ENCODE measurements at places on chromosomes 1 and 21.

DNA sequence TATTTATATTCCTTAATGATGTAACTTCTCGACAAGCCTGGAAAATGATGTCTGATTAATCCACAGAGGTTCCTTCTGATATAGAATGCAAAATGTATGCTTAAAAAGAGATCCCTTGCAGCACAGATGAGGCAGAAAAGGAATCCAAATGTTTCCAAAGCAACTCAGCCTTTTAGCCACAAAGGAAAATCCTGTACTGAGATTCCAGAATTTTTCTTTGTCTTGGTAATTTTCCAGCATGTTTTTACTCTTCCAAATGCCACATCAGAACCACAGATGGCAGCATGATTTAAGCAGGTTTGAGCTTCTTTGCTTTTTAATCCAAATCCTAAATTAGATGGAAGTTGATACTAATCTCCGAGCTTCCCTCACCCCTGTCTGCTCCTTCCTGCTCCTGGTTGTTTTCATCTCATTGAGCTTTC, 176.4 kb upstream of the PALMD start:
- DNase-seq: no peak

GRCh38 chr21:35099310-35099709, 50.2 kb upstream of the RUNX1 start:
- no peak for DNase-seq

GRCh38 chr1:41840592-41841246, 78.0 kb downstream of the HIVEP3 start:
- no peak for DNase-seq

DNA sequence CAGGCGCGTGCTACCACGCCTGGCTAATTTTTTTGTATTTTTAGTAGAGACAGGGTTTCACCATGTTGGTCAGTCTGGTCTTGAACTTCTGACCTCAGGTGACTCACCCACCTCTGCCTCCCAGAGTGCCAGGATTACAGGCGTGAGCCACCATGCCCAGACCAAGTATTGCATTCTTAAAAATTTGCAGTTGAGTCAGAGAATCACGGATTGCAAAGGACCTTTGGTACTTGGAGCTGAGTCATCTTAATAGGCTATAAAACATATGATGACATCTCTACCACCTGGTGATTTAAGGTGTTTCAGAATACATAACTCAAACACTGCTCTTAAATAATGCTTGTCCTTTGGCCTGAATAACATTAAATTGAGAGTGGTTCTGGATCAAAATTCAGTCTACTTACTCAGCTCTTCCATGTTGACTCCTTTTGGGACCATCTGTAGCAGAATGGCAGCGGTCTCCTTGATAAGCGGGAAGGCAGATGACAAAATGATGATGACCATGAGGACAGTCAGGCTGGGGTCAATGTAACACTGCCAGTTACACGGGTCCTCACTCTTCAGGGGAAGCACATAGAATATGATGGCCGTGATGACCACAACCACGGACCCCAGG, 10.4 kb downstream of the SLC30A10 start:
- peak; percentile 90 for DNase-seq

DNA sequence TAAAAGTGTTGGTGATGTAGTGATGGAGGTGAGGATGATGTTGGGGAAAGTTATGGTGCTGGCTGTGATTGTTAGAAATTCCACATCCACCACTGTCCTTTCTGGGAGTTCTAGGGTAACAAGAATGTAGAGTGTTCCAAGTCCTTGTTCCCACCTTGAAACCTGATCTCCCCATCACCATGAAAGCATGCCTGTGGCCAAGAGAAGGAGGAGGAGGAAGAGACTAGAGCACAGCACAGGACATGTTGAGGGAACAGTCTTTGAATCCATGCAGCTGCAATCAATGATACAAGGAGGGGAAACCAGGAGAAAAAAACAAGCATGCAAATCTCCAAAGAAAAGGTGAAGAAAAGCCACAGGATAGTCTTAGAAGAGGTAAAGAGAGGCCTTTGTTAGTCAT, 45.9 kb upstream of the ARTN start:
- no peak for DNase-seq

DNA sequence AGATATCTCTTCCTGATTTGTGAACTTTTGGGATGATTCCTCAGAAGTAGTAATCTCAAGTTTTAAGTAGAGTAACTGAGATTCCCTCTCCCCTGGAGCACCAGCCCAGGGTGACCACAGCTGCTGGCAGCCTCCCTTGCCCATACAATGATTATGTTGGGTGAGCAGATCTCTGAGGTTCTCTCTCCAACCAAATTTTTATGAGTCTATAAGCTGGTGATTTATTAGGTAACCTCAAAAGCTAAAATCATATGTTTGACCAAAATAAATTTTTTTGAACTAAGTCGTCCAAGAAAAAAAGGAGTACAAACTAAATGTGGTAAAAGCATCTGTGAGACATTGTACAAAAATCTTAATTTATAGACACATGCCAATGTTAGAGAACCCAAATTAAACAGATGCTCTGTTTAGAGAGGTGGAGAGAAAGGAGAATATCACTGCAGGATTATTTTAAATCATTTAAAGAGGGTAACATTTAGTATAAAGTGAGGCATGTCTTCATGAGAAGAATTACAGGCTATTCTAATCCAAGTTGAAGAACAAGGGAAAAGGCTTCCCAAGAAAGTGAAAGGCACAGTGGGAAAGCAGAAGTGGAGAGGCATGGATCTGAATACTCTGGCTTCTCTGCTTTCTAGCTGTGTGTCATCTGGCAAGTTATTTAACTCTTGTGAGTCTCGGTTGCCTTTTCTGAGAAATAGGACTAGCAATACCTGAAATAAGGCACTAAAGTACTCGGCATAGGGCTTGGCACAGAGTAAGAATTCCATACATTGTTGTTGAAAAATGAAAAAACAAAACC, 2.5 kb downstream of the AKNAD1 start:
- DNase-seq: no peak

DNA sequence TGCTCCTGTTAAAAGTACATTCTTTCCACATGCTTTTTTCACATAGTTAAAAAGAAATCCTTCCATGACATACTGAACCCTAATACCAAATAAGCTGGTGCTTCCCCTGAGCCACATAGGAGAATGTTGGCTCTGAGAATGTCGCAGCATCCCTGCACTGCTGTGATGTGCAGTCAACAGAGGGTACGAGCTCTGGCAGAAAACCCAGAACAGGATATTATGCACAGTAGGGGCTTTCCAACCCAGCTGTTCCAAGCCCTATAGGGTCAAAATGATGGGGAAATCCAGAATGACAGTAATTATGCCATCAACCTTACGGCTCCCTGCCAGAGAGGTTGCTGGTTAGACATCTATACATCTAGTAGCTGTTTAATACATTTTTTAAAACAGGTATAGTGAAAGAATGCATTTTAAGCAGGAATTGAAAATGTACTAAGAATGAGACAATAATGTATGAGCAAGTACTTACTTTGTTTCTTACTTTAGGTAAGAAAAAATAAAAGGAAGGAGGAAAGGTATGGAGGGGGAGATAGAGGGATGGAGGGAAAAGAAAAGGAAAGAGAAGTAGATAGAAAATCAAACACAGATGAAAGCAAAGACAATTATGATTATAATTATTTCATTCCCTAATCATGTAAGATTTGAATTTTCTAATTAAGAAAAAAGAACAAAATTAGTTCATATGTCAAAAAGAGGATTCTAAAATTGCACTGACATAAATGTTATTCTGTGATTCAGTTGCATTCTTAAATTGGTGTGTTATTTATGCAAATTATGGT, 126.0 kb downstream of the NR5A2 start:
- peak; percentile 34 for DNase-seq

GRCh38 chr1:197356723-197357533, 88.9 kb downstream of the CRB1 start:
- peak; percentile 36 for DNase-seq

GRCh38 chr21:36854391-36854790, 112.1 kb downstream of the HLCS start:
- DNase-seq: peak; percentile 51

DNA sequence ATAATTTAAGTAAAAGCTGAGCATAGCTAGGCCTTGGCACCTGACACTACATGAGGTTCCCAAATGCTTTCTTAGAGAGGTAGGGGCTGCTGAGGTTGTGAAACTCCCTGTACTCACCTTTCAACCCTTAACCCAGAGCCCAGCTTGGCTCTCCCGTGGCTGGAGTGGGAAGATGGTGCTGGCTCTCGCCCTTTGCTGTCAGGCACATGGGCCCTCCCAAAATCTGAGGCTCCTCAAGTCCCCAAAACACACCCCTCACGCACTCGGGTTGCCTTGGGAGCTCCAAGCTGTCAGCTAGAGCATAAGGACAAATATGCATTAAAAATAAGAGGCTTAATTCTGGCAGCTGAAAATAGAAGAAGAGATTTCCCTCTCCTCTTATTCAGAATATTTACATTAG, 46.7 kb upstream of the PLPPR4 start:
- no peak for DNase-seq

- no peak for DNase-seq
Observed at GRCh38 chr1:155012776-155013602, 10.4 kb downstream of the ZBTB7B start.

GRCh38 chr21:35254765-35255138, 205.7 kb upstream of the RUNX1 start:
- no peak for DNase-seq

GRCh38 chr21:34930971-34931370, 118.1 kb downstream of the RUNX1 start:
- no peak for DNase-seq

DNA sequence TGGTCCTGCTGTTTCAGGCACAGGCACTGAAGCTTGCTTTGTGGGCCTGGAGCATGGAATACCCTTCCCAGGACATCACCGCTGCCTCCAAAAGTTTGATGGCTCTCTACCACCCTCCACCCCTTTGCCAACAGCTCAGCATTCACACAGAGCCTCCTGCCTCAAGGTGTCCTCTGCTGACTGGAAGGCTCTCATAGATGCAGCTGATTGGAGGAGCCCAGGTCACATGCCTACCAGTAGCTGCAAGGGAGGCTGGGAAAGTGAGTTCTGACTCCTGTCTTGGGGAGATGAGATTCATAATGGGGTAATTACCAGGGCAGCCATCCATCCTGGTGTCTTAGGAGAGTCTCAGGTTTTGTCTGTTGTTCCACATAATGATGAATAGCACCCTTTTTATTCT, 124.8 kb upstream of the GRIK3 start:
- DNase-seq: no peak

- DNase-seq: no peak
Observed at GRCh38 chr1:178529364-178530036, 16.6 kb downstream of the TEX35 start.

- DNase-seq: no peak
Observed at GRCh38 chr1:226598455-226598849, 49.9 kb downstream of the STUM start.

DNA sequence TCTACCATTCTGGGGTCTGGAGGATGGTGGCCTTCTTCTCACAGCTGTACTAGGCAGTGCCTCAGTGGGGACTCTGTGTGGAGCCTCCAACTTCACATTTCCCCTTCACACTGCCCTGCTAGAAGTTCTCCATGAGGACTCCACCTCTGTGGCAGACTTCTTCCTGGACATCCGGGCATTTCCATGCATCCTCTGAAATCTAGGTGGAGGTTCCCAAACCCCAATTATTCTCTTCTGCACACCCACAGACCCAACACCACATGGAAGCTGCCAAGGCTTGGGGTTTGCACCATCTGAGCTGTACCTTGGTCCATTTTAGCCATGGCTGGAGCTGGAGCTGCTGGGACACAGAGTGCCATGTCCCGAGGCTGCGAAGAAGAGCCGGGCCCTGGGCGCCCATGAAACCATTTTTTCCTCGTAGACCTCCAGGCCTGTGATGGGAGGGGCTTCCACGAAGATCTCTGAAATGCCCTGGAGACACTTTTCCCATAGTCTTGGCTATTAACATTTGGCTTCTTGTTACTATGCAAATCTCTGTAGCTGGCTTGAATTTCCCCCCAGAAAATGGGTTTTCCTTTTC, 170.5 kb downstream of the FOXD2 start:
- no peak for DNase-seq

DNA sequence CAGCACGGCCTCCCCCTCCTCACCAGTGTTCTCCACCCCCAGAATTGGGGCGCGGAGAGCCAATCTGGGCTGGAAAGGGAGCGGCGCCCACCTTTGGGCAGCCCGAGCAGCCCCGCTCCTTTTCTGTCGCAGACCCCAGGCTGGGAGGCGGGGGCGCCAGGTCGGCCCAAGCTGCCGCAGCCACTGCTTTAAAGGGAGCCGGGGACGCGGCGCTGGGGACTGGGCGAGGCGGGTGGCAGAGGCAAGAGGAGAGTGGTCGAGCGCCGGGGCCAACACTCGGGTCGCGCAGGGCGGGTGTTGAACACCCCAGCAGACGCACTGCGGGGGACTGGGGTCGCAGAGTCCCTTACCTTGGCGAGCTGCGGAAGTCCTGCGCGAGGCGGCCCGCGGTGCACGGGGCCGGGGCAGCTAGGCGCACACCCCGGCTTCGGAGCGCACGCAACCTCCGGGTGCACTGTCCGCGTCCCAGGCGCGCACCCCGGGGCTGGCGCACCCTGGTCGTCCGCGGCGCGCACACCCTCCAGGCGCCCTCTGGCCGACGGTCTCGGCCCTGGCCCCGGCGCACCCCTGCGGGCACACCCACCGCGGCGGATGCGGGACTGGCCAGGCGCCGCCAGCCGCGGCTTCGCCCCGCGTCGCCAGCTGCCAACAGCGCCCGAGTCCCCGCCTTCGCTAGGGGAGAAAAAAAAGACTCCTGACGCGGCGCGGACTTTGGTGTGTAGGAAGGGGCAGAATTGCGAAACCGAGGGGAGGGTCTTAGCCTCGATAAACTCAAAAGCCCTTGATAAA, at the start of gene KANK4:
KANK4 (minus strand) TSS at position 679 of the 789 bp plus-strand sequence. CDS start 37,870 bp downstream, outside the sequence.
- no peak for DNase-seq

DNA sequence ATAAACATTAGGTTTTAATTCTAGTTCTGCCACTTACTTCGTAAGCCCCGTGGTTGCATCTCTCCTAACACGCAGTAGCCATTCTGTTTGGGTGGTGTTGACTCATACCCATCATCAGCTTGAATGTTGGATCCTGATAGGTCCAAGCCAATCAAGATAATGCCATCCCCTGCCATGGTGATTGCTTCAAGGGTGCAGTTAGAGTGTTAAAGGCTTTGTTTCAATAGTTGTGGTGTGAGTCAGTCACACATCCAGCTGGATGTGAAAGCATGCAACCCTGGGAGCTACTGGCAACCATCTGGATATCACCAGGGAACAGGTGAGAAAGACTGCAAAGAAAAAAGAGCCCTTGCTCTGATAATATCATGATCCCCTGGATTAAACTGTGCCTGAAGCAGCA, 69.1 kb downstream of the OMA1 start:
- no peak for DNase-seq

- no peak for DNase-seq
Observed at GRCh38 chr1:3155926-3156220, 86.9 kb downstream of the PRDM16 start.

DNA sequence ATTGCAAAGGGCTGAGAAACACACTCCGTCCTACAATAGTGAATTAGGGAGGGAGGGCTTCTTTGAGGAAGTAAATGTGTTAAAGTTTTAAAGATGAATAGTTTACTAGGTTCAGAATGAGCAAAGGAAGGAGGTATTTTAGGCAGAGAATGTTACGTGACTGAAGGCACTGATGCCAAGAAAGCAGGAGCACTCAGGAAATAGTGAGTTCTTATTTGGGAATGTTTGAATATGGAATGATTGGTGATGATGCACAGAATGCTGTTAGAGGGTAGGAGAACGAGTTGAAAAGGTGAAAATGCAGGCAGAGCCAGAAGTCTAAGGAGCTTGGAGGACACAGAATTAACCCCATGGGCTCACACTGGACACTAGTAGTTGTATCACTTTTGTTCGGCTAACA, 108.0 kb downstream of the NRIP1 start:
- DNase-seq: peak; percentile 68

GRCh38 chr1:67347688-67348472, 40.2 kb downstream of the IL12RB2 start:
- DNase-seq: peak; percentile 37

GRCh38 chr1:151511636-151512215, 539 bp downstream of the CGN start:
- no peak for DNase-seq
